HuH-7 (cell line): ENCODE measurements at places on chromosomes 16 and 17.
A peak's percentile ranks its signal among the peaks of the same experiment; 100 is the strongest.

DNA sequence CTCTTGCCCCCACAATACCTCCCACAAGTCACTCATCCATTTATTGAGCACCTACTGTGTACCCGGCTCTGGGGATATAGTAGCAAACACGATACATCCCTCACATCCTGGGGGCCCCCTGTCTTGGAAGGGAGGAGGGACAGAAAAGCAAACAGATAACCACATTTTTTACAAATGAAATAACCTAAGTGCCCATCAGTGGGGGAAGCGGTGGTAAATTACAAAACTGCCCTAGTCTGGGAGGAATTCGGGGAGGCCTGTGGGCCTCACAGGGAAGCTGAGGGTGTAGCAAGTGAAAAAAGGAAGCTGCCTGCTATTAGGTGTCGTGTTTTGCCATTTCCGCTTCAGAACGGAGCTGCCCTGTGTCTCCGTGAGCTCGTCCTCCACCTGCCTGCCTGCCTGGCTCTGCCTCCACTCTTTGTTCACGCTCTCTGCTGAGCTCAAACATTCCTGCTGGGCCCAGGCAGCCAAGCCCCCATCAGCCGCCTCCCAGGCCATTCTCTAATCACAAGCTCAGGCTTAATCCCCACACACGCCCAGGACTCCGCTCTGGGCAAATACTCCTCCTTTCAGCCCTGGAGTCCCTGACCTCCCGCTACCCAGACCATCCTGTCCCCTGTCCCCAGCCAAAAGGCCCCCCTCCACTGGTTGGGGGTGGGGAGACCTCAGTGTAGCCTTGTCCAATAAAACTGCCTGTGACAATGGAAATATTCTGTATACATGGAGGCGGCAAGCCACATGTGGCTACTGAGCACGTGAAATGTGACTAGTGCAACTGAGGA lies 10.2 kb upstream of the SEC14L5 start:
- no peak for DNase-seq

GRCh38 chr16:12614662-12615278 lies 188.9 kb downstream of the CPPED1 start:
- no peak for DNase-seq

GRCh38 chr17:42460371-42460770 lies 1.7 kb downstream of the ATP6V0A1 start:
- DNase-seq, result no peak

GRCh38 chr16:3963203-3963602 lies 82.7 kb upstream of the CREBBP start:
- DNase-seq, result no peak

DNA sequence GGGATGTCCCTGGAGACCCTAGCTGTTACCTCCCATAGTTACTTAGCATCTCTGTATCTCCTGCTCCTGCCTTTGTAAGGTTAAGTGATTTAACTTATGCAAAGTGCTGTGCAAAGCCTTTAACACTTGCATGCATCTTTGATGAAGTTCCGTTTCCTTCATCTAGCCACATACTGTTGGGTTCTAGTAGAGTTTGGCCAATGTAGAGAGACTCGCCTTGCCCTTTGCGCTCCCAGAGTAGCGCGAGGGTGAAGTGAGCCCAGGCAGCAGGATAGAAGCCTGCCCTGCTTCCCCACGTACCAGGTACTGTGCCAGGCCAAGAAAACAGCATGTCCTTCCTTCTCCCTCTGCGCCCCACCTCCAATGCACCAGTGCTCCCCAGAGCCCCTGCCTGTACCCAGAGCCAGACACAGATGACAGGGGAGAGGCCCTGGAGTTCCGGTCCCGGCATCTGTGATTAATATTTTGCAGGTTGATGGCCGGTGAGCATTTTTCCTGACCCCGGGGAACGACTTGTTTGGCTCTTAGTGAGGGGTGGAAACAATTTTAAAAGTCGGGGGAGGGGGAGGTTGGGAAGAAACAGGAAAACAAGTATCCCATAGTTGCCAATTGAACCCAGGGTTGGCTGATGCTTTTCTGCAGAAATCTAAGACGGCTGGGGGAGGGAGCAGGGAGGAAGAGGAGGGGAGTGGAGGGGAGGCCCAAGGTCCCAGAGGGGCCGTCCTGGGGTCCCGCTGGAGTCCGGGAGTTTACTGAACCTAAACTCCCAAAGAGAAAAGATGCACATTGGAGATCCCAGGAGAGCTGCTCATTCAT lies 13.1 kb upstream of the CDC42EP4 start:
- no peak for DNase-seq

GRCh38 chr16:17166095-17166494 lies 304.7 kb downstream of the XYLT1 start:
- no peak for DNase-seq

DNA sequence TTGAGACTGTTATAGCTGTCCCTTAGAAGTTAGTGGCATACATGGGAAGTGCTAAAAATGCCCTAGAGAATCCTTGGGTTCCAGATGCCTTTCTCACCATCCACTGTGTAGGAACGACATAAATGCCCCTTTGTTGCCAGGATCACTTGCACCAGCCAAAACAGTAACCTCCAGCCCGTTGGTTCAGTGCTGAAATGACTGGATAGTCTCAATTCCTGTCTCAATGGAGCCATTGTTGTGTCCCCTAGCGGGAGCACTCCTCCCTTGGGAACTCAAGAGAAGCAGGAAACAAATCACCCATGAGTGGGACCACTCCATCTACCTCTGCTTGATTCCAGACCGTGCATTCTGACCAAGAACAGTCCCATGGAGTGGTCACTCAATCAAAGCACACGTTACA lies 23.1 kb downstream of the MPHOSPH6 start:
- no peak for DNase-seq

DNA sequence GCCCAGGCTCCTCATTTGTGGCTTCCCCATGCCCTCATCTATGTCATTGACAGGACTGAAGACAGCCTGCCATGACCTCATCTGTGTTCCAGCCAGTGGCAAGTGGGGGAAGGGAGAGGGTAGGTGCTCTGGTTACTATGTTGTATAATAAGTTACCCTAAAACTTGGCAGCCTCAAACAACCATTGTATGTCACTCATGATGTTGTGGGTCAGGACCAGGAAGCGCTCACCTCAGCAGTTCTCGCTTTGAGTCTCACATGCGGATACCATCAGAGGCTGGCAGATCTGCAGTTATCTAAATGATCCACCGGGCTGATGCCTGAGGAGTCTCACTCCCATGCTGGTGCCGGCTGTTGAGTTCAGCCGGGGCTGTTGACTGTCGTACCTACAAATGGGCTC lies 89.0 kb upstream of the TMEM97 start:
- DNase-seq, result no peak

DNA sequence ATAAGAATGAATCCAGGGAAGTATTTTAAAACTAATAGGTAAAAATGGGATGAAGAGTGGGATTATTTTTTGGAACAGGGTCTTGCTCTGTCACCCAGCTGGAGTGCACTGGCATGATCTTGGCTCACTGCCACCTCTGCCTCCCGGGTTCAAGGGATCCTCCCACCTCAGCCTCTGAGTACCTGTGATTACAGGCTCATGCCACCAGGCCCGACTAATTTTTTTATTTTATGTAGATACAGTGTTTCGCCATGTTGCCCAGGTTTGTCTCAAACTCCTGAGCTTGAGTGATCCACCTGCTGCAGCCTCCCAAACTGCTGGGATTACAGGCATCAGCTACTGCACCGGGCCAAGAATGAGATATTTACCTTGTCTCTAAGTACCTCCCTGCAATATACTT lies 22.1 kb downstream of the NSMCE1 start:
- no peak for DNase-seq

- no peak for DNase-seq
Measured at GRCh38 chr16:88318521-88318920, 64.2 kb upstream of the ZNF469 start.

GRCh38 chr17:43560461-43561427 lies 14.6 kb upstream of the ETV4 start:
- DNase-seq, result no peak

GRCh38 chr17:10547351-10547750 lies 2.1 kb downstream of the MYH2 start:
- no peak for DNase-seq

GRCh38 chr16:24734382-24734781 lies 4.9 kb downstream of the TNRC6A start:
- DNase-seq, result no peak

- DNase-seq, result no peak
Measured at GRCh38 chr16:53132406-53132805, 77.6 kb downstream of the CHD9 start.

DNA sequence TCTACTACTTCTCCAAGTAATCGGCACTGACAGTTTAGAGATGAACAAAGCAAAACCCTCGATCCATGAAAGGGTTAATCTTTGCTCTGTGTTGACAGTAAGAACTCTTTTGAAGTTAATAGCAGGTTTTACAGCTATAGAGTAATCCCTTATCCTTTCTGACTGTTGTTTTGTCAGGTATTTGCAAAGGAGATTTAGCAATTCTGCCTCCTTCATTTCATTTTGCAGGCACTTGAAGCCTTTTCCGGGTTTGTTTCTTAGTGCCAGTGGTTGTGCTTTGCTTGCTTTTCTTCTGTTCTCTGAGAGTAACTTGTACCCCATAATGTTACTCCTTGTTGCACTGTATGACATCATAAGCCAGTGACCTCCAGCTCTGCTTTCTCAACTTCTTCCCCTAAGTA lies 64.5 kb downstream of the TANGO6 start:
- DNase-seq, result peak; percentile 10

GRCh38 chr17:34709158-34709754 lies 129.9 kb downstream of the TMEM132E start:
- DNase-seq, result no peak

DNA sequence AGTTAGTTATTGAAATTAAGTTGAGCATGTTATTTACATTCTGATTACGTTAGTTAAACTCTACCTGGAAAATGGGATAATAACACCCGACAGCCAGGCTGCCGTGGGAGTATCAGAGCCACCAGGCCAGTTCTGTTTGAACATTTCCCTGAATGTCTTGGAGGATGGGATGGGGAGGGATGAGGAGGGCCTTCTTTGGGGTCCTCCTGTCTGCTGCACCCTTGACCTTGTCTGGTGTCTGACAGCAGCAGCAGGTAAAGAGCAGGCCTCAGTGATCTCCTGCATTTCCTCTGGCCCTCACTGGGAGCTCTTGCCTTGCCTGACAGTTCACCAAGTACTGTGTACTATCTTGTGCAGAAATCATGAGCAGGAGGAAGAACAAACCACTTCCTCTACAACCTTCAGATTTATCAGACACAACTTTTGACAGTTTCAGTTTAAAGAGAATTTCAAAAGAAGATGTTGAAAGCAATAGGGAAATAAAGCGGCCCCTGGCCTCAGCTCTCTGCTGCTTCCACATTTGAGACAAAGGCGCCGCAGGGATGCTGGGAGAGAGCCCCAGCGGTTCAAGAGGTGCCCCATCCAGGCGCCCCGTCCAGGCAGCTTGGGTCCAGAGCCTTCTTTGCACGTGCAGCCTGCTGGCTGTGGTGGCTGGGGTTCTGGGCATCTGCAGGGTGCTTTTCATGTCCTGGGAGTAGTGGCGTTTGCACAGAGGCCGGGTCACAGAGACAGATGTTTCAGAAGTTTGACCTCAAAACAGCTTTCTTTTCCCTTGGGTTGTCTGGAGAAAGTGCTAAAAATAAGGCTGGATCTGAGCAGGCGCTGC lies 25.3 kb downstream of the CMIP start:
- no peak for DNase-seq

DNA sequence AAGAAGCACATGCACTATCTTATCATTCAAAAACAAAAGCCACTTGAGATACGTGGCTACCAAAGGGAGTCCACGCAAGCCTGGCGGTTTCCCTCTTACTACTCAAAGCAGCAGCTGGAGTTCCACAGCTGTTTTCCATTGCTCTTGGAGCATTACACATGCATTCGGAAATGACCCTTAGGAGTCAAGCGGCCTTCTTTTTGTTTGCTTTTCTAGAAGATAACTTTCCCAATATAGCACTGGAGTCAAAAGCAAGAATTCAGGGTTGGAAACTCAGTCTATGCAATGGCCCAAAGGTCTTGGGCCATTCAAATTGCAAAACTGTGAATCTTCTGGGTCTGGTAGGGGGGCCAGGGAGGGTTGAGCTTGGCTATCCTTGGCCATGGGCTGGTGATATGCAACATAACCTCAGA lies 97.8 kb upstream of the MAF start:
- DNase-seq, result peak; percentile 20

- DNase-seq, result peak; percentile 86
Measured at GRCh38 chr17:82876602-82877379, 37.0 kb upstream of the ZNF750 start.

- DNase-seq, result no peak
Measured at GRCh38 chr17:74619077-74619673, 4.4 kb downstream of the CD300E start.

DNA sequence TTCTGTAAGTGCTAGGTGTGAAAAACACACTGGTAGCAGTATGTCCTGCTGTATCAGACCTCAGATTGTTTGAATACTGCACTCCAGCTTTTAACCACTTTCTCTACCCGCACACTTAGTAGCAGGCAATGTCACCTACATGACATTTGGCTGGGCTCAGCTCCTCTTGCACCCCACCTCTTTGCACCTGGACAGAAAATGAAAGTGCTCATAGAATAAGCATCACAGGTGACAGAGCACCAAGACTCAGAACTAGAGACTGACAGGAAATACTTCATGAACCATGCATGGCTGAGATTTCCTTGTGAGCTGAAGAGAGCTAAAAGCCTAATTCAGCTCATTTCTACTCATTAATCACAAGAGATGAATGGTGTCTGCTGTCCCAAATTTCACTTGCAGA lies 1014.2 kb upstream of the CDH8 start:
- DNase-seq, result no peak

DNA sequence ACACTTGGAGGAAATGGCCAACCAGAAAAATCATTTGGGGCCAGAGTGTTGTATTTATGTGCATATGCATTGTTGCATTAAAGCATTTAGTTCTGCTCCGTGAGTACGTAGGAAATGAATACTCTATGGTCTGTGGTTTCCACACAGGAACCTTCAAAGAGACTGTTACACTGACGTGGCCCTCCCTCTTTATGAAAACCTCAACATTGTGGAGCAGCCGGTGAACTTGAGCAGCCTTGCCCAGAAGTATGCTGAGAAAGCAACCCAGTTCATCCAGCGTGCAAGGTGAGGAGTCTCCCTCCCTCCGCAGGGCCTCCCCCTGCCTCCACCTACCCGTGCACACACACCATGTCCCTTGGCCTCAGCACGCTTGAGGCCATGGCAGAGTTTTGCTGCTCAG lies 65.2 kb downstream of the ARSG start:
- no peak for DNase-seq

DNA sequence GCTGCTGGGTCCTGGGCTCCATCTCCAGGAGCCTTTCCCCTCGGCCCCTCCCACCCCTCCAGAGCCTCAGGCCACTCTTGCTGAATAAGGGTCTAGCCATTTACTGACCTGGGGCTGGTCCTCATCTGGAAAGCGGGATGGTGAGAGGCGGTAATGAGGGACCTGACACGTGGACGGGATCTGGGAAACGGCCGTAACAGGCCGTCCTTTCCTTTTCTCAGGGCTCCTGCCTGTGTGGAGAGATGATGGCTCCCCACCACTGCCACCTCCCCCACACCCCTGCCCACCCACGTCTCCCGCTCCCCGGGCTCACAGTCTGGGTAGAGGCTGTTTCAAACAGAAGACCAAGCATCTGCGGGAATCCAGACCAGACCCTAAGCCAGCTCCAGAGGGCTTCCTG lies 20.6 kb upstream of the KCNJ12 start:
- DNase-seq, result no peak
